ENCODE measurements at places on chromosomes 1 and 21. TPM values are rescaled to one million over a fixed set of nuclear protein-coding genes. Genes with fewer than 3 reads are reported as not detected.

- no peak for DNase-seq
These were observed 9.8 kb downstream of the RGS8 start for GRCh38 chr1:182674346-182675246.

- no peak for DNase-seq
These were observed 620.1 kb upstream of the ADAMTS5 start for GRCh38 chr21:27586986-27587385.

GRCh38 chr1:200530623-200531261, 89.8 kb downstream of the KIF14 start:
- DNase-seq, result no peak

GRCh38 chr1:238306411-238306810, 415.7 kb upstream of the ZP4 start:
- no peak for DNase-seq

GRCh38 chr1:49052102-49052501, 275.4 kb upstream of the BEND5 start:
- no peak for DNase-seq

GRCh38 chr1:169041366-169041765, 65.1 kb upstream of the ATP1B1 start:
- no peak for DNase-seq

DNA sequence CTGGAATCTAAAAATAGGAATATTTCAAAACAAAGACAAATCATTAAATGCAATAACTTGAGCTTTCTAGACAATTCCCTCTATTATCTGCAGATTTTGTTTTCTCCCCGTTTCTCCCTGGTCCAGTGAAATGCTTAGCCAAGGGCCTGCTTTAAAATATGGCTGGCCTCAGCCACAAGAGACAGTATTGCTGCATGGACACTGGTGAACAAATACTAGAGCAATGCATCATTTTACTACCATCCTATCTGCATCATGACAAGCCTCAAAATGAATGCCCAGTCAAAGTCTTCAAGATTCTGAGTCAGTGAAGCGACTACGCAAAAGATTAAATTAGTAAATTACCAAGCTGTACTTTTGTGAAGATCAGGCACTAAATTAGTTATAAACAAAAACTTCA, 80.5 kb downstream of the ENAH start:
- no peak for DNase-seq

- no peak for DNase-seq
These were observed 996 bp upstream of the C1orf159 start for GRCh38 chr1:1116701-1117468.

DNA sequence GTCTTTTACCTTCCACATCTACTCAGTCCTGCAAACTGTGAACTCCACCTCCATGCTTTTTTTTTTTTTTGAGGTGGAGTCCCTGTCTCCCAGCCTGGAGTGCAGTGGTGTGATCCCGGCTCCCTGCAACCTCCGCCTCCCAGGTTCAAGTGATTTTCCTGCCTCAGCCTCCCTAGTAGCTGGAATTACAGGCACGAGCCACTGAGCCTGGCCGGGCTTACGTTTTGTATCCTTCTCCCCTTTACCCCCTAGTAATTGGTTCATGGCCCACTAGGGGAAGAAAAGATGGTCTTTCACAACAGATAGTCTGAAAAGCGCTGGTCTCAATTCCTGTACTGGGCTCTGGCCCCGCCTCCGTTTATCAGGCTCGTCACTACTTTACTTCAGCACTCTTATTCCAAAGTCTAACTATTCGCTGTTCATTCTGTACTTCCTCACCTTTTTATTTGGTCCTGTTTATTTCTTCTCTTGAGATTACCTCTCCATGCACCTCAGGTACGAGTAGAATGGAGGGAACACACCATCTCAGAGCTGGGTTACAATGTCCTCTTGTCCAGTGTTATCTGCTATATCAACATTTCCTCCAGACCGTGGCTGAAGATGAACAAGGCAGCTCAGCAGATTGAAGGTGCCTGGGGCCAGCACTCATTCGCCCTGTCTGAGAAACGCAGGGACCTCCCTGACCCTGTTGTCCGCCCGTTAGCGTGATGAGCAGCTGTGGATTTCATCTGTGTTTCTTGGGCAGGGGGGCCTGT, 16.2 kb downstream of the CNST start:
- DNase-seq, result no peak

DNA sequence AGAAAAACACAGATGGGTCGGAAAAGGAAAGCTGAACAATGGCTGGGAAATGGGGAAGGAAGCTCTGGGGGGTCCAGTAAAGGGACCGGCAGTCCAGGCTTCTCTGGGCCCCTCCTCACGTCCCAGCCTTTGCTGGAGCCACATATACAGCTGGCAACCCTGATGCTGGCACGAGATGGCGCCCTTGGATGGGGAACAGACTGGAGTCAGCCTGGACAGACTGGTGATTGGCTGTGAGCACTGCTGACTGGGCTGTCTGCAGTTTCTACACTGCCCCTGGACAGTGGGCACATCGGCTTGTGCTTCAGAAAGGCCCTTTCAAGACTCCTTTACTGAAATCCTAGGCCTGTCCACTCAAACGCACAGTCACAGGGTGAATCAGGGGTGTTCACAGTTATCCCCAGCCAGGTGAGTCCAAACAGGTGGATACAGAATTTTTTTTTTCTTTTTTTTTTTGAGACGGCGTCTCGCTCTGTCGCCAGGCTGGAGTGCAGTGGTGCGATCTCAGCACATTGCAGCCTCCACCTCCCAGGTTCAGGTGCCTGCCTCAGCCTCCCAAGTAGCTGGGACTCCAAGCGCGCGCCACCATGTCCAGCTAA, 31.1 kb upstream of the ZBTB40 start:
- DNase-seq, result peak; percentile 74

DNA sequence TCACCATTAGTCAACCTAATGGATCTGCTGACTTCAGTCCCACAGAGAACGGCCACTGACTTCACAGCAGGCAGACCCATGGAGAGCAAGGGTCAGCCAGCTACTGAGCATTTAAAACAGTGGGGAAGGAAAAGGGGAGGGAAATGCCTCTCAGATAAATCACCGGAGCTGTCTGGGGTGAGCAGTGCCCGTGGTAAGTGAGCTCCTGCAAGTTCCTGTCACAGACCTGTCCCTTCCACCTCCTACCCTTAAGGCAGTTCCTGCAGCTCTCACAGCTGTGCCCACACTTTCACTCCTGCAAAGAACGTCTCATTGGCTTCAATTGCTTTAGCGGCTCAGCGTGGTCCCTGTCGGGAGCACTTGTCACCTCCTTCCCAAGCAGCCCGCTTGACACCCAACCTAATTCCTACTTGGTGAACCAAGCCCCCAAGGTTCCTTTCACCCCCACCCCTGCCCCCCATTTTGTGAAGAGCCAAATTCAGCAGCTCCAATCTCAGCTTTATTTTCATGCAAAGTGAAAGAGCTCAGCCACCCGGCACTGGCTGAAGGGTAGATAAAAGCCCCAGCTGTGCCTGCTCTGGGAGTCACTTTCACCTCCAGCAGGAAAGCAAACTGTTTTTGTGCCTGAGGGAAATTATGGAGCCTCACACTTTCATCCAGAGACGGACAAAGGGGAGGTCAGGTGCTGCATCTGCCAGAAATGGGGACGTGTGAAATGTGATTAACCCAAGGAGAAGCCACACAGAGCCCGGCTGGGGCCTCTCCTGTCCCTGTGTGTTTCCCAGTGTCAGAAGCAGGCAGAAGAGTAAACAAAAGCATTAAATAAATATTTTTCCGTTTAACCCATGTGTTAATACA, 306.2 kb downstream of the TTLL7 start:
- no peak for DNase-seq

- no peak for DNase-seq
These were observed 86.4 kb downstream of the NAV1 start for GRCh38 chr1:201625226-201625761.

GRCh38 chr1:23558140-23558871, 995 bp downstream of the ID3 start:
- DNase-seq, result no peak

DNA sequence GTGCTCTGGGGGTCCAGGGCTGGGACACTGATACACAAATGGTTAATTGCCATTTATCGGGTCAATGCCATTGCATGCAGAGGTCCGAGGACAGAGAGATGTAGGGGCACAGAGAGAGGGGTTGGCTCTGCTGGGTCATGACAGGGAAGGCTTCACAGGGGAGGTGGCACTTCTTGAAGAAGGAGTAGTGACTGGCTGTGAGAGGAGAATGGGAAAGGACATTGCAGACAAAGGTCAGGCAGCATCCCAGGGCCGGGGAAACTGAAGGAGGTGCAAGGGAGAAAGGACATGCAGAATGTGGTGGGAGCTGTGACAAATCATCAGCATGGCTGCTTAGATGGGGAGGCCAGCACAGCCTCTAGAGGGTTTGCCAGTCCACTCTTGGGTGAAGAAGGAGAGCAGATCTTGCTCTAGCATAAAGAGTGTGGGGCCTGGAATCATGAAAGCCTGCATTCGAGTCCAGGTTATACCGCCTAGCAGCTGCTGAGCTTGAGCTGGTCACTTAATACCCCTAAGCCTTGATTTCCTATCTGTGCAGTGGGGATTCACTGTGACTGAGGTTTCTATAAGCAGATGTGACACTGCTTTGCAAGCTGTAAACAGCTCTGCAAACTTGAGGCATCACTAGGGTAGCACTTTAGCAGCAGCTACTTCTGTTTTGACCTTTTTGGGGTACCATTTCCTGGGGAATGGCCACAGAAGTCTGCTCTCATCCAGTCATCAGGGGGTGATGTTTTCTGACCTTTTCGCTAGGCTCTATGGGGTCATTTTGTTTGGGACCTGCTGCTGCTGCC, 59.2 kb upstream of the EPS8L3 start:
- DNase-seq, result no peak

DNA sequence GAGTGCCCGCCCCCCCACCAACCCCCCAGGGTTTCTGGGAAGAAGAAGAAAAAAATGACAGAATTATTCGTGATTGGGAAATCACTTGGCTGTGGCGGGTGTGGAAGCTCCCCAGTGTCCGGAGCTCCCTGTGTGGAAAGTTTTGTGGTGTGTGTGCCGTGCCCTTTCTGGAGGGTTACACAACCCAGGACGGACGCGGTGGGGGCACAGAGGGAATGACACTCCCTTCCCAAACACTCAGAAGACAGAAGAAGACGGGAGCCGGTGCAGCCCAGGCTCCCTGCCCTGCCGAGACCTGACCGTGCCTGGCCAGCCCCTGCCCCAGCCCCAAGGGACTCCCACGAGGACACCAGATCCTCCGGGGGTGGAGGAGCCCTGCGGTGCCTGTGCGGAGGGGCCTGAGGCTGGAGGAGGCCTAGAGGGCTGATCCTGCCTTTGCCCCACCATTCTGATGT, 33.0 kb upstream of the ADARB1 start:
- peak; percentile 20 for DNase-seq

GRCh38 chr1:160097151-160097910, 1.1 kb downstream of the IGSF8 start:
- DNase-seq, result no peak

- no peak for DNase-seq
These were observed 32.6 kb upstream of the SPOCD1 start for GRCh38 chr1:31848381-31848897.

- DNase-seq, result no peak
These were observed 90.3 kb downstream of the SCMH1 start for GRCh38 chr1:41151846-41152245.

DNA sequence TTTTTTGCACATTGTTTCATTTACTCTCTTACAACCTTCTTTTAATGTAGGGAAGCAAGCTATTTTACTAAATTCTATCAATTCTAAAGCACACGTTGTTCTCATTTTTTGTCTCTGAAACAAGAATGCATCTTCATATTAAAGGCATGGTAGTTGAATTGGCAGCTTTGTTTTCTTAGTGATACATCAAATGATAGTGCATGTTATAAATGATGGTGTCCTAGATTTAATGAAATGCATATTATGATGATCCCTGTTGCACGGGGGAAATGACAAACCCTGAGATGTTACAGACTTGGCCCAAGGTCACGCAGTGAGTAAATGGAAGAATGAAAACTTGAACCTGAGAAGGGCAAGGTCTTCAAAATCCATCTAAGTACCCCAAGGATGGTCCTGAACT, 213.1 kb downstream of the KAZN start:
- no peak for DNase-seq

DNA sequence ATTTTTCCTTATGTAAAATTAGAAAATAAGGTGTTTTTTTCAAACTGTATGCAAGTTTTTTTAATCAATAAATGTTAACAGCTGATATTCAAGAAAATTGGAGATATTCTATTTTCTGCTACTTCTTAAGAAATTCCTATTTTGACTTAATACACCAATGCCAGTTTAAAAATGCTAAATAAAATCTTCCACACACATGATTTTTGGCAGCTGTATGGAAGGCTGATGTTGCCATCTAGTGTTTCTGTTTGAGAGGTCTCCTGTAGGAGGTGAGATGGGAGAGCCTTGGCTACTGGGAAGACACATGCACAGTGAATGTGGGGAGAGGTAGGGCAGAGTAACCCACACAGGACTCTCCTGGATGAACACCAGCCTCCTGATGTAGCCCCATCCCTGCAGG, 29.2 kb upstream of the OR2B11 start:
- DNase-seq, result peak; percentile 46

- DNase-seq, result no peak
These were observed 646.6 kb upstream of the PTBP2 start for GRCh38 chr1:96074876-96075577.

DNA sequence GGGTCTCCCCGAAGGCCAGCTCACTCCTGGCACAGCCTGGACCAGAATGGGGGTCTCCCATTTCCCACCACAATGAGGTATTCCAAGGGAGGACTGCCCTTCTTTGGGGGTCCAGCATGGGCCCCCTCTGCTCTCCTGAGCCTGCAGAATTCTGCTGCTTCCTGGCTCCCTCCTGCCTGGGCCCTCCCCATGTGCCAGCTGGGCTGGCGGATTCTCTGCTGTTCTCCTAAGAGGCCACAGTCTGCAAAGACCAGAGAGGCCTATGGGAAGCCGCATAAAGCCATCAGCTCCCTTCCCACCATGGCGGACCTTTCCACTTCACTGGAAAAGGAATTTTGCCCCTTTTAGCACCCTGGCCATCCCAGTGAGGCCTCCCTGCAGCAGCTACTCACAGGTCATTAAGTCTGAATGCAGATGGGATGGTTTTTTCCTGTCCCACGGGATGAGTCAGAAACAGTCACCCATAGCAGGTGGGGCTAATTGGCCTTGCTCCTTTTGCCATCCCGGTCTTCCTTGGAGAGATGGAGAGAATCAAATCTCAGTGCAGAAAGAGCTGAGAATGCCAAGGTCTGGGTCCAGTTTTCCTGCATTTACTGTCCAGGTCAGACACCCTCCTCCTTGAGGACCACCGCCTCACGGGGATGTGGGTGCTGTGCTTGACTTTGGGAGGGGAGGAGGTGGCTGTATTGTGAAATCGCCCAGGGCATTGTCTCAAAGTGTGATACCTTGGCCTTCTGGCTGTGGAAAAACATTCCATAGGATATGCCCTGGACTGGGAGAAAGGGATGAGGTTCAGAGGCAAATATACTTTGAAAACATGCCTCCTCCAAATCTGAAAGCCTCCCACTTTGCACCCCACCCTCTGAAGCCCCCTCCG, 23.2 kb downstream of the MYBPH start:
- DNase-seq, result no peak

SLC6A17 gene
- not detected for total RNA-seq

EXO5 gene
- total RNA-seq, result 3.3 TPM

ICOSLG gene
- total RNA-seq, result 0.40 TPM

TNFRSF18 gene
- not detected for total RNA-seq

BCL10 gene
- total RNA-seq, result 19.8 TPM

SPRR1A gene
- total RNA-seq, result not detected

SLAMF7 gene
- not detected for total RNA-seq

KRTAP7-1 gene
- not detected for total RNA-seq

NR0B2 gene
- not detected for total RNA-seq

EXO1 gene
- 144 TPM for total RNA-seq

KRTAP12-2 gene
- not detected for total RNA-seq

AADACL3 gene
- total RNA-seq, result not detected

FALEC gene
- total RNA-seq, result not detected

GPR52 gene
- total RNA-seq, result 1.0 TPM

AKNAD1 gene
- 1.5 TPM for total RNA-seq

OR2M5 gene
- total RNA-seq, result not detected
